Neural progenitor cell (in vitro differentiated cells): ENCODE measurements at places on chromosomes 4 and X. TPM values are rescaled to one million over a fixed set of nuclear protein-coding genes. Genes with fewer than 3 reads are reported as not detected.
A peak's percentile ranks its signal among the peaks of the same experiment; 100 is the strongest.

MBNL3 gene
- 2.4 and 3.4 TPM in 2 replicates for total RNA-seq

SHROOM2 gene
- 9.1 and 11.8 TPM in 2 replicates for total RNA-seq

RTL3 gene
- not detected in 2 replicates for total RNA-seq

SLC25A53 gene
- total RNA-seq = 4.0 and 4.4 TPM in 2 replicates

DNA sequence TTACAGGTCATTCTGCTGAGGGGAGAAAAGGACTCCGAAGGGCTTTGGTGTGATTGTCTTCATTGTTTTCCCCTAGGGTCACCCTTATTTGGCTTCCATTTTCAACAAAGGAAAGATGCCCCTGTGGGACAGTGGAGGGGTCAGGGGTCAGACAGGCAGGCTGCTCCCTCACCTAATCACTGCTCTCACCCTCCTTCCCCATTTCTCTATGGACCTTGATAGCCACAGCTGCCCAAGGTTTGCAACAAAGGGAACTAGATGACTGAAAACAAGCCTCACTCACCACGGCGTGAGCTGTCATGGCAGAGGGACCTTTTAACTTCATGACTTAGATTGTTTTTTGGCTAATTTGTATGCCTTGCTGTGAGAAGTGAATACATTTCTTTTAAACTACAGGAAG lies 40.7 kb downstream of the C4orf51 start:
- peak; percentile 58 for DNase-seq

DNA sequence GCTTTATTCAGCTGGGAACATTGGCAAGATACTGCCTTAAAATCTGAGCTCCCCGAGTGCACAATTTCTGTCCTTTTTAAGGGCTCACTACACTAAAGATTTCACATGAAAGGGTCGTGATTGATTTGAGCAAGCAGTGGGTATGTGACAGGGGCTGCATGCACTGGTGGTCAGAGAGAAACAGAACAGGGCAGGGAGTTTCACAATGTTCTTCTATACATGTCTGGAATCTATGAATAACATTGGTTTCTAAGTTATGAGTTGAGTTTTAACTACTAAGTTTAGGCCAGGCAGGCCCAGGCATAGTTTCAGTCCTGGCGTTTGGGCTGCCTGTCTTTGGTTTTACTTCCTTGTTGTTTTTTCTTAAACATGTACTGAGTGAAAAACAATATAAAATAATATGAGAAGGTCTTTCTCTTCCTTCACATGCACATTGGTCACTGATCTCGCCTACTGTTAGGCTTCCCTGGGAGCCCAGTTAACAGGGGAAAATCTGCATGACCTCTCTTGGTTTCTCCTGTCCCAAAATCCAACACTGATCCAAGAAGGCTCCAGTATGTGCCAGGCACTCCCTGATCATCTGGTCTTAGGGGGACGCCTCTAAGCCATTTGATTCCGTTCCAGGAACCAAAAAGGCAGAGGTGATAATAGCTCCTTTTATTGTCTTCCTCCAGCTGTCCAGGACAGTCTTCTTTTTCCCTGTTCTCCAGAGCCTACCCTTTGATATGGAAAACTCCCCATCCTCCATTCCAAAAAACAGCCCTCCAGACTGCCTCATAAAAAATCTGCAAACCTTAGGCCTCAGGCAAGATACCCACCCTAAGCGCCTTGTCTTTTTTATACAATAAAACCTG lies at the start of gene UGT2B17:
UGT2B17 (minus strand) TSS at position 51 of the 854 bp plus-strand sequence. CDS start 7,838 bp downstream, outside the sequence.
- DNase-seq = no peak

DNA sequence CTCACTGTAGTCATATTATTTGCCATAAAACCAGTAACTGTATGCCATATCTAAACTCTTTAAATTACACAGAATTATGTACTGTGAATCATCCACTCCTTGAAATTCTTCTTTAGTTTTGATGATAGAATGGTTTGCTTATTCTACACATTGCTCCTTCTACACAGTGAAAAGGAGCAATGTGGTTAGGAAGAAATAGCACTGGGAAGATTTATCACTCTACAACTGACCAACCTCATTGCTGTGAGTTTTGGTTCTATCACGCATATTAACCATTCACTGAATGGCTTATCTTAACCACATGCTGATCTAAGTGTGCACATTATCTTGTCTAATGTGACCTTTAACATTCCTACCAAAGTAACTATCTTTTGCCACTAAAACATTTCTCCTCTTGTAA lies 415.7 kb upstream of the NDST4 start:
- no peak for DNase-seq

GRCh38 chr4:55757356-55757952 lies 62.1 kb upstream of the EXOC1L start:
- DNase-seq = no peak

GRCh38 chrX:41322821-41323603 lies 10.9 kb upstream of the DDX3X start:
- DNase-seq = no peak

DNA sequence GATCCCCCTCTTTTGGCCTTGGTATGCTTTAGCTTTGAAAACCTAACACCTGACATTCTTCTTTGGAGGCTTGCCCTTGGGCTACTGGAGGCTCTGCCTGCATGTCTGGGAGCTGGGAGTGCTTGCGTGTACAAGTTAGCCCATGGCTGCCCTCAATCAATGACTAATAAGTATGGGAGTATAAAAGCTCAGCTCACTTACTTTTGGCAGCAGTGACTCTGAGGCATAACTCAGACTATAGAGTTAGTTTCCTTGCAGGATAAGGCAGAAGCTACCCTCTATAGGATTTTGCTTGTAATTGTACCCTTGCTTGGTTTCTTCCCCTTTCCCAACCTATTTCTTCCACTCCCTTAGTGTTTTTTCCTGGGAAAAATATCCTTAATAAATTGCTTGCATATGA lies 247.9 kb downstream of the PPP1R2C start:
- DNase-seq = no peak

DNA sequence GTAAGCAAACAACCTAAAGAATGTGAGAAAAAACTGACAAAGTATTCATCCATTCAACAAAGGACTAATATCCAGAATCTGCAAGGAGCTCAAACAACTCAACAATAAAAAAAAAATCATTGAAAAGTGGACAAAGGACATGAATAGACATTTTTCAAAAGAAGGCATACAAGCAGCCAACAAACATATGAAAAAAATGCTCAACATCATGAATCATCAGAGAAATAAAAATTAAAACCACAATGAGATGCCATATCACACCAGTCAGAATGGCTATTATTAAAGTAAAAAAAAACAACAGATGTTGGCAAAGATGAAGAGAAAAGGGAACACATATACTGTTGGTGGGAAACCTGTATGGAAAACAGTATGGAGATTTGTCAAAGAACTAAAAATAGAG lies 120.7 kb upstream of the ADGRL3 start:
- no peak for DNase-seq

DNA sequence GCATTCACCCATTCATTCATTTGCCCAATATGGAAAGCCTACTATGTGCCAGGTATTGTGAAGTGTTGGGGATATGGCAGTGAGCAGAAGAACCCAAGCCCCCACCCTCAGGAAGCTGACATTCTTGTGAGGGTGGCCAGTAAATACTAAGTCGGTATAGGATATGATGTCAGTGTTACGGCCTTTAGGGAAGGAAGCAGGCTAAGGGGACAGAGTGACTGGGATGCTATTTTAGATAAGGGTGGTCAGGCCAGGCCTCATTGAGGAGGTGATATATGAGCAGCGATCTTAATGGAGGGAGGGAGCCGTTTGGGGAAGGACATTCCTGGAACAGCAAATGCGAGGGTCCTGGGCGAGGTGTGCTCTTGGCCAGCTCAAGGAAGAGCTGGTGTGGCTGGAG lies 2.0 kb downstream of the ATP6AP1 start:
- no peak for DNase-seq
